Thoracic aorta (tissue), 2 donors: ENCODE measurements at places on chromosomes 4 and X. TPM values are rescaled to one million over a fixed set of nuclear protein-coding genes. Genes with fewer than 3 reads are reported as not detected.

The GPR82 gene
- total RNA-seq: not detected

DNA sequence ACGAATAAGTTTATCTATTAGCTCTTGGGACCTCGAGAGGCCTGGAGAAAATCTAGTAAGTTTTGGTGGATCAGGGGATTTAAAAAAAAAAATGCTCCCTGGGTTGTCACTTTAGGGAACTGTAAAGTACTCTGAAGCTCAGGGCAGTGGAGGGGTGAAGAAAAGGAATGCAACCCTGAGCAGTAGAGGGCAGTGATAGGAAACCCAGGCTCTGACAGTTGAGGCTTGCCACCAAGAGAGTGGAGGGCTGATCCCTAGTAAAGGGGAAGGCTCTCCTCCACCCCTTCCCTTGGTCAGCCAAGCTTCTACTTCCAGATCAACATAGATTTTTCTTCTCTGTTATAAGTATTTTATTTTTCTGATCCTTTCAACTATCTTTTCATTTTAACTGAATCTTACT lies 73.1 kb downstream of the FBXO8 start:
- peaks cover 9% of the 10 kb centered on the region for H3K27me3 ChIP-seq
- no peaks in the 10 kb centered on the region for H3K36me3 ChIP-seq
- H3K4me1 ChIP-seq: peaks cover 15% of the 10 kb centered on the region
- H3K27ac ChIP-seq: no peak overlapping the region

The ZXDB gene
- total RNA-seq: 17.6 TPM

GRCh38 chr4:150994721-150995120 lies 20.4 kb downstream of the LRBA start:
- H3K4me1 ChIP-seq: no peaks in the 10 kb centered on the region
- no peak overlapping the region for H3K4me3 ChIP-seq
- no peak overlapping the region for H3K27ac ChIP-seq
- no peaks in the 10 kb centered on the region for H3K36me3 ChIP-seq
- no peak for DNase-seq

The CAMK2D gene
- total RNA-seq: 50.6 TPM

The ENAM gene
- not detected for total RNA-seq

The MAGEA11 gene
- not detected for total RNA-seq

DNA sequence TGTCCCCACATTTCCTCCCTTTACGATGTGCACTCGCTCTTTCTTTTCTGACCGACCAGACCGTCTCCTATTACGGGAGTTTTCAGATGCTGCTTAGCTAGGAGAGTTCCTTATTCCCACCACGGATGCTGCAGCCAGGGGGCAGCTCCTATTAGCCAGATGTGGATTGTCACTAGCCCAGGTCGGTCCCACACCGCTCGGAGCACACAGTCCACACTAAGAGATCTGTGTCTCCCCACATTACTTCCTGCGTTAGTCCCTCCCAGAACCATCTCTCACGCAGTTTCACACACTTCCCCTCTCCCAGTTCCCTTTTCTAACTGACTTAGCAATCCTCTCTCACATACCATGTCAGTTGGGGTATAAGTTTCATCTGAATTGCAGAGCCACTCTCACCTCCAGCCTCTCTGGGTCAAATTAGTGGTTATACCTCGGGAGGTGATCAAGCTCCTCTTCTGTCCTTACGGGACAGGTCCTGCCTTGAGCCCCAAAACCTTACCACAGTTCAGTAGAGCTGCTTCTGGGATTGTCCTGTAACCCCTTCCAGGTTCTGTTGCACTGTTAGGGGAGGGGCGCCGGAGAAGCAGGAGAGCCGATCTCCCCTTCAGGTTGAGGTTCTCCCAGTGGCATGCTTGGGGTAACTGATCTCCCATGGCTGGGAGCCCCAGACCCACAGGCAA lies 28.2 kb downstream of the SULT1E1 start:
- H3K27me3 ChIP-seq: no peaks in the 10 kb centered on the region
- H3K36me3 ChIP-seq: no peaks in the 10 kb centered on the region
- no peak overlapping the region for H3K4me3 ChIP-seq
- H3K27ac ChIP-seq: no peak overlapping the region

- H3K4me3 ChIP-seq: no peak overlapping the region
- H3K27ac ChIP-seq: no peak overlapping the region
- H3K27me3 ChIP-seq: no peaks in the 10 kb centered on the region
- H3K36me3 ChIP-seq: no peaks in the 10 kb centered on the region
Measured at GRCh38 chrX:17361620-17362019, 13.4 kb upstream of the NHS start.
